Activated CD8-positive, alpha-beta memory T cell treated with anti-CD3 and anti-CD28 coated beads for 1 hour (primary cell): ENCODE measurements at places on chromosomes 3 and 15.

GRCh38 chr15:78925956-78926743, 18.7 kb downstream of the CTSH start:
- DNase-seq: no peak

DNA sequence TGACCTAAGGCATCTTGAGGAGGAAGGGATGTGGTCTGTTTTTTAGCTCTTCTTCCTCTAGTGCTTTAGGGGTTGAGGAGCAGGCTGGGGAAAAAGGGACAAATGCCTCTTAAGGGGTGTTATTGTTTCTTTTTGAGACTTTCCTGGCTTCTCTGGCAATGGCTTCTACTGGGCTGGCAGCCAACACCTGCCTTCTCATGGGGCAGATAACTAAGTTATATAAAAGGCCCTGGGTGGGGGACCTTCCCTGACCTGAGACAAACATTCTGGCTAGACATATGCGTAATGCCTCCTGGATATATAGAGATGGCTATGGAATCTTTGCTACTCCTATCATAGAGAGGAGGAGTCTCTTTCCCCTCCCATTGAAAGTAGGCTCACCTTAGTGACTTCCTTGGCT, 179.2 kb upstream of the PROK2 start:
- DNase-seq: no peak

- no peak for DNase-seq
Observed at GRCh38 chr3:124890573-124891190, 3.5 kb upstream of the ITGB5 start.

- no peak for DNase-seq
Observed at GRCh38 chr3:187960820-187961219, 193.1 kb upstream of the LPP start.

- DNase-seq: no peak
Observed at GRCh38 chr15:97984157-97984556, 23.7 kb downstream of the ARRDC4 start.

GRCh38 chr3:31942446-31942845, 38.6 kb downstream of the OSBPL10 start:
- DNase-seq: no peak

DNA sequence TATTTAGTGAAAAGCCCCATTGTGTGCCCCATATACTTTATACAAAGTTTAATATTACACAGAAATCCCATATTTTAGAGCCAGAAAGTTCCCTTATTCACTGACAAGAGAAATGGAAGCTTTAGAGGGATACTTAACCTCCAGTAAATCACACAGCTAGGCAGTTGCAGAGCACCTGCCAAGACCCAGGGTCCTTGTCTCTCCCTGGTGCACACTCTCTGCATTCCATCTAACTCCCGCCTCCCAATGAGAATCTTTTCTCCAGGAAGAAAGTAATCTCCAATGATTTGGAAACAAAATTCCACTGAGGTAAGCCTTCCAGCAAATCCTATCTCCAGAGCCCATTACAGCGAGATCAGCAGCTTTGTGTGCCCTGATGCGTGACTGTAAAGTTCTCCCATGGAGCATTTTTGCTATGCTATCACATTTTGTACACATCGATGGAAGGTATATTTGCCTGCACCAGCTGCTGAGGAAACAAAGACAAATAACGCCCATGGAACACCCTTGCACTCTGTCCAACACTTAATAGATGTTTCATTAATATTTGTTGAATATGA, 41.4 kb downstream of the ULK4 start:
- DNase-seq: no peak

DNA sequence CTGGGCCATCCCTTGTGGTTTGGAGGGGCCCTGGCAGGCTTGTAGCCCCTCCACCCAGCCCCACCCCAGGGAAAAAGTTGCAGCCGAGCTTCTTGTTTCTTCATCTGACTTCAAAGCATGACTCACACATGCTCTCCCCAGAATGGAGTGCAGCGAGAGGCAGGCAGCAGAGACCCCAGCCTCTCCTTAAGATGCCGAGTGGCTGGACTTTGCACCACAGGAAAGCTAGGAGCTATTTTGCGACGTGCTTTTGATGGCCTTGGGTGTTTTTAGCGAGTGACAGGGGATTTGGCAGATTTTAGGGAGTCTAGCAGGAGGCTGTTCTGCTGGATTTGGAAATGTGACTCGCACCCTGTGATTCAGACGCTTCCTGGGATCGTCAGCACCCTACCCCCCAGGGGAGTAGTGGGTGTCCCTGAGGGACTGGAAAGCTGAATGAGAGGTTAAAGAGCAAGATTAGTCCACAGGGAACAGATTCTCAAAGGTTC, 14.2 kb downstream of the BAHD1 start:
- no peak for DNase-seq
